ENCODE measurements at places on chromosomes 4 and X.
A peak's percentile ranks its signal among the peaks of the same experiment; 100 is the strongest.

- no peak for DNase-seq
Observed at GRCh38 chr4:101074326-101074725, 273.0 kb downstream of the PPP3CA start.

DNA sequence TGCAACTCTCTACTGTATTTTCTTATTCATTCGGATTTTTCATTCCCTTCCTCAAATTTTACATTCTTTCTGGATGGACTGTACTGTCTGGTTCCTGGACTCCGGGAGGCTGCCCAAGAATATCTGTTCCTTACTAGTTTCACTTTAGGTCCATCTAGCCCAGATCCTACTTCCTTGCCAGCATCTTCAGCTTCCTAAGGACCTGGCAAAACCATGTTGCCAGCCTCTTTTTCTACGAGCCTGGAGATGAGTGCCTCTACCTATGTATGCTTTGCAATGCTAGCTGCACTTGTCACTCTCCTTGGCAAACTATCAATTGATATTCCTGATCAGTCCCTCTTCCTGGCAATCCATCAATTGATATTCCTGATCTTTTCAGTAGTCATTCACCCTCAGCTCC is 5.6 kb upstream of the LNX1 start:
- no peak for DNase-seq

- no peak for DNase-seq
Observed at GRCh38 chr4:20403290-20403689, 151.6 kb downstream of the SLIT2 start.

- peak; percentile 19 for DNase-seq
Observed at GRCh38 chr4:87097075-87097474, 123.3 kb downstream of the KLHL8 start.

DNA sequence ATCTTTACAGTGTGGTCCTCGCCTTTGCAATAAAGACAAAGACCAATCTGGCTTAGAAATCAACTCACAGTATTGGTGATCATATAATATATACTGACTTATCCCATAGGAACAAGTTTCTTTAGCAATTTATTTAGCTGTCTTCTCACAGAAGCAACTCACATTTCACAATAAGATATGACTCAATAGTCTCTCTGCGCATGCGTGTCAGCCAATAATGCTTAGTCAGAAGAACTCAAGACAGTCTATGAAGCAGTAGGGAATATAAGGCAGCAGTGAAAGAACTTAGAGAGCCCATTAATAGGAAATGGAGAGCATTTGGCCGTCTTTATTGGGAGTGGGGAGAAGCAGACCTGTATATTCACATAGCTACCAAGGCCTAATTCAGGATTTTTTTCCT is 216.7 kb downstream of the IL13RA2 start:
- DNase-seq, result no peak

GRCh38 chr4:146458594-146458993 is 63.1 kb downstream of the SLC10A7 start:
- DNase-seq, result peak; percentile 87

- DNase-seq, result no peak
Observed at GRCh38 chr4:829761-830600, 4.1 kb upstream of the CPLX1 start.

DNA sequence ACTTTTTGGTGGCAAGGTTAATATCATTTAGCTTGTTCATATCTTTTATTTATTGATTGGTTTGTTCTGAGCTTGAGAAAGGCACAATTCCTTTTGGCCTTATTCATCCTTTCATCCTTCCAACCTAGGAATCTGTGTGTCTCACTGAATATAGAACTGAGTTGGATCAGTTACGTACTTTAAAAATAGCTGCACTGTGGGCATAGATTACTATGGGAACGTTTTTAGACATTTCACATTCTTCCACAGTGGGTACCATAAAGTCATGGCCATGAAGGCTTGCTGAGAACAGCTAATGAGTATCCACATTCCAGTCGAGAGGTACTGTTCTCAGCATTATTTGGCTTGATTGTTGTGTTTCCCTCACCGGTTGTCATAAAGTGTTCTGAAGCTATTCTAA is 217.0 kb upstream of the DKK2 start:
- DNase-seq, result no peak

GRCh38 chrX:153303276-153304262 is 18.0 kb downstream of the PNMA6F start:
- DNase-seq, result no peak

- DNase-seq, result peak; percentile 80
Observed at GRCh38 chr4:142567199-142567598, 278.9 kb downstream of the INPP4B start.

GRCh38 chrX:4825550-4825949 is 1112.1 kb upstream of the PRKX start:
- DNase-seq, result peak; percentile 40

DNA sequence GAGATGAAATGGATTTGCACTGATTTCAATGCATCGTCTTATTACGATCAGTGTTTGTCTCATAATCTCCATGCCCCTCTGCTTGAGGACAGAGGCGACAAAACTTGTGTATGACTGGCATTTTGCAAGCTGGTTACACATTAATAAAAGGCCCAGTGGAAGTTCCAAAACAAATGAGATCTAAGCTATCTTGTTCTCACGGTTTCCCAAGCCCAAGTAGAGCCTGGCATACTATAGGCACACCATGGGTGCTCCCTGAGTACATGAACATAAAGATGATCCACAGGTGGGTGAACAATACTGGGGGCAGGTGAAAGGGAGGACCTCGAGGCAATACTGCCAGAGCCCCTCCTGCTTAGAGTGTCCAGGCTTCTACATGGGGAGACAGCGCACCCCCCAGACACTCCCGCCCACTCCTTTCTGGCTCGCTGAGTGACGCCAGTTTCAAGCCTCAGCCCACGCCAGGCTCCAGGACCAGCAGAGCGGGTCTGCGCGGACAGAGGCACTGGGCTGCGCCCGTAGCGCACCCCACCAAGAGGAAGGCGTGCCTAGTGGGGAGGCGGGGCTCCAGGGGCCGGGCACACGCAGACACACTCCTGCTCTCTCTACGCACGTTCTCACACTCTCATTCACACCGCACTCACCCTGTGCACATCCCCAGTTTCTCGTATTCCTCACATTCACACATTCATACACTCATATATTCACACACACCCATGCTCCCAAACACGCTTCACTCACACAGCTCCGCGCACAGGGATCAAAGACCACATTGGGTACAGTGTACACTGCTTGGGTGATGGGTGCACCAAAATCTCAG is 8.9 kb upstream of the GSX2 start:
- no peak for DNase-seq

- DNase-seq, result no peak
Observed at GRCh38 chr4:4321951-4322688, 32.1 kb downstream of the ZBTB49 start.

DNA sequence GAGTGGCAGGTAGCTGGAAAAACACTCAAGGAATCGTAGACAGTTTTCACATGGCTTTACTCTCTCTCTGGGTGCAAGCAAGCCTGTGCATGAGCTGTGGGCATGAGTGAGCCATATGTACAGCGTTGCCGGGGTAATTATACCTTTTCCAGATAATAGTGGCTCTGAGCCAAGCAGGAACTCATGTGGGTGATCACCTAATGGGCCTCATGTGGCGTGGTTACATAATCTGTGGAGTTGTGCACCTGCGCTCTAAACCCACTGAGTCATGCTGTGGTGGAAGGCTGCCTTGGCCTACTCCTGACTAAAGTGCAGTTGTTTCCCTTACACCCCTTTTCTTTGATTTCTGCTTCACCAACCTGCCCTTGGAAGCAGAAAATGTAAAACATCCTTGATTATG is 1564.5 kb upstream of the PCDH10 start:
- no peak for DNase-seq

Measured in OCI-M1 (cell line).